ENCODE measurements at places on chromosomes 16 and 17.

GRCh38 chr16:81521141-81521626 is 76.6 kb downstream of the CMIP start:
- peak; percentile 77 for DNase-seq

DNA sequence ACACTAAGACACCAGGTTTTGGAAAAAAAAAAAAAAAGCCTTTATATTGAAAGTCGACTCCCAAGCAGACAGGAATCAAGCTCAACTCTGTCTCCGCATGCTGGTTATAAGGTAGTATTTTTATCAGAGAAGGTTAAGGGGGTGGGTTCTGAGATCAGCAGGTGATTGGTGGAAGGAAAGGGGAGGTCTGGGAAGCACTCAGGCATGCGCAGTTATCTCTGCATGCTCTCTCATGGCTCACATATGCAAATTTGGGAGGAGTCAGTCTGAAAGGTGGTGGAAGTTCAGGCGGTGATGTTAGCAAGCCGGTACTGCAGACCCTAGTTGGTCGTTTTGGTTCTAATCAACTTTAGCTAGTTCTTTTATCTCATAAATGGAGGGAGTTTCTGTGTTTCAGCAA is 357.6 kb upstream of the C16orf82 start:
- no peak for DNase-seq

GRCh38 chr16:89904606-89905510 is 13.8 kb upstream of the MC1R start:
- no peak for DNase-seq

GRCh38 chr17:46184696-46185095 is 8.5 kb downstream of the KANSL1 start:
- DNase-seq: no peak

DNA sequence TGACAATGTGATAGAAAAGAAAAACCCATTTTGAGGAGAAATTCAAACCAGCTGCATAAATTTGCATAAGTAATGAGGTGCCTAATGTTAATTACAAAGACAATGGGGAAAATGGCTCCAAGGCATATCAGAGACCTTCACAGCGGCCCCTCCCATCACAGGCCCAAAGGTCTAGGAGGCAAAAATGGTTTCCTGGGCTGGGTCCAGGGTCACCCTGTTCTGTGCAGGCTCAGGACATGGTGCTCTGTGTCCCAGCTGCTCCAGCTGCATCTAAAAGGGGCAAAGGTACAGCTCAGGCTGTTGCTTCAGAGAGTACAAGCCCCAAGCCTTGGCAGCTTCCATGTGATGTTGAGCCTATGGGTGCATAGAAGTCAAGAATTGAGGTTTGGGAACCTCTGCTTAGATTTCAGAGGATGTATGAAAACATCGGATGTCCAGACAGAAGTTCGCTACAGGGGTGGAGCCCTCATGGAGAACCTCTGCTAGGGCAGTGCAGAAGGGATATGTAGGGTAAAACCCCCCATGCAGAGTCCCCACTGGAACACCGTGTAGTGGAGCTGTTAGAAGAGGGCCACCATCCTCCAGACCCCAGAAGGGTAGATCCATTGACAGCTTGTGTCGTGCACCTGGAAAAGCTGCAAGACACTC is 40.6 kb downstream of the IKZF3 start:
- no peak for DNase-seq

- peak; percentile 10 for DNase-seq
Observed at GRCh38 chr16:71479420-71479819, 9.7 kb downstream of the ZNF19 start.

All from activated CD4-positive, alpha-beta T cell treated with anti-CD3 and anti-CD28 coated beads, Interleukin-2, Interleukin-6, amounts not matched to agents 100 ng/mL and 50 ng/mL, durations not matched to agents 16 hours and 8 hours (primary cell).